ENCODE measurements at places on chromosomes 7 and 10. TPM values are rescaled to one million over a fixed set of nuclear protein-coding genes. Genes with fewer than 3 reads are reported as not detected.

The STEAP4 gene
- polyA plus RNA-seq = not detected

The DNAJB12 gene
- 21.9 TPM for polyA plus RNA-seq

The LRRN3 gene
- polyA plus RNA-seq = 0.16 TPM

The IKZF5 gene
- 16.3 TPM for polyA plus RNA-seq

- no peak for DNase-seq
- H3K27ac ChIP-seq = no peak overlapping the region
- H3K4me1 ChIP-seq = peaks cover 5% of the 10 kb centered on the region
- H3K4me3 ChIP-seq = no peak overlapping the region
- no peaks in the 10 kb centered on the region for H3K36me3 ChIP-seq
These were observed 110.4 kb downstream of the HIPK2 start for GRCh38 chr7:139667377-139667776.

GRCh38 chr10:118983263-118983662 lies 46.3 kb upstream of the NANOS1 start:
- H3K4me1 ChIP-seq = no peaks in the 10 kb centered on the region
- H3K4me3 ChIP-seq = no peak overlapping the region
- DNase-seq = no peak
- H3K27me3 ChIP-seq = peaks cover 9% of the 10 kb centered on the region

GRCh38 chr10:97327348-97328294 lies 6.9 kb downstream of the FRAT2 start:
- peak overlapping the region; percentile 75 for H3K27ac ChIP-seq
- DNase-seq = no peak
- H3K4me1 ChIP-seq = peaks cover 57% of the 10 kb centered on the region
- no peak overlapping the region for H3K4me3 ChIP-seq

- no peaks in the 10 kb centered on the region for H3K36me3 ChIP-seq
- no peak for DNase-seq
- H3K27ac ChIP-seq = no peak overlapping the region
- peaks cover 5% of the 10 kb centered on the region for H3K27me3 ChIP-seq
These were observed 49.8 kb downstream of the STK31 start for GRCh38 chr7:23759671-23760391.

DNA sequence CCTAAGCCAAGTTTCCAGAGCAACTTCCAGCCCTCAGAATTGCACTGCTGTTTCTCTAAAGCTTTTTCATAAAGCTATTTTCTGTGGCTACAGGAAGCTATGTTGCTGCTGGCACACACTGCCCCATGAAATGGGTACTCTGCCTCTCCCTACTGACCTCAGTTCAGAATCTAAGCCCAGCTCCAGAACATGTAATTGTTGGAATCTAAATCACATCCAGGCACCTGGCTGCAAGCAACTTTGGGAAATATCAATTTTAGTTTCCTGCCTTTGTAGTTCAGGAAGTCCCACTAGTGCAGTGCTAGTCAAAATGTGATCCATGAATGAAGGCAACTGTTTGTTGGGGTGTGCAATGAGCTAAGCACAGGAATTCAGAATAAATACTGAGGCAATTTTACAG lies 226.2 kb downstream of the THSD7A start:
- no peaks in the 10 kb centered on the region for H3K36me3 ChIP-seq
- no peak overlapping the region for H3K4me3 ChIP-seq
- H3K27me3 ChIP-seq = no peaks in the 10 kb centered on the region
- no peaks in the 10 kb centered on the region for H3K4me1 ChIP-seq

DNA sequence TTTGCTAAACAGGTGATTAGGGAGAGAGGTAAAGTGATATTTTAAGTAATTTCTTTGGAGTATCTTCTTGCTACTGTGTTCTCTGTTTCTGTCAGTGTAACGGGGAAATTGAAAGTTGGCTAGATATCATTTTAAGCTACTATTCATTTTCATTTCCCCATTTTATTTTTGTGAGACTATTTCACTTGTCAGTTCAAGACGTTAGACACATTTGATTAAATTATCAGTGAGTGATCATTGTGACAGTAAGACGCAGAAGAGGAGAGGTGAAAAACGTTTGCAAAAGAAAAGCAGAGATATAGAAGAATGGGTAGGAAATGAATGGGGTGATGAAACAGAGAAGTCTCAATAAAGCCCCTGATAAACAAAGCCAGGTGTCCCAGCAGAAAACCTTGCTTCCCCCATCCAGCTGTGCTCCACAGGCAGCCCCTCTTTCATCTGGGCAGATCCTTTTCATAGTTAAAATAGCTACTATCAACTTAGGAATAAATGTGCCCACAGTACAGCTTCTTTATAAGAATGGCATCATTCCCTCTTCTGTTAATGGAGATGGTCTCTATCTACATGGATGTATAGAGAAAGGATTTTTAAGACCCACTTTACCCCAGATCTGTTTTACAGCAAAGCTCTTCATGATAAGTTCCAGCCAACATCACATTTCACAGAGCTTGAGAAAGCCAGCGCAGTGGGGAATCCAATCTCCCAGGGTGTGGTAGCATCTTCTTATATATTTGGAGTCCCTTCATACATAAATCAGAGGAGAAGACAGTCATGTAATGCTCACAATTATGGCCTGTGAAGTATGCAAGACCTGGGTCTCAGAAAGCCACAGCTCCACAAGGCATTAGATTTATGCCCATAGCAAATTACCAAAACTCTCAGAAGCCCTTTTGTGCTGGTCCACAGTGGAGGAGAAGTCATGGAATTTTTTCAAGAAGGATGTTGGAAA lies 138.1 kb upstream of the ITGB1 start:
- H3K4me3 ChIP-seq = peak overlapping the region; percentile 63
- H3K4me1 ChIP-seq = peaks cover 45% of the 10 kb centered on the region
- peaks cover 21% of the 10 kb centered on the region for H3K36me3 ChIP-seq

DNA sequence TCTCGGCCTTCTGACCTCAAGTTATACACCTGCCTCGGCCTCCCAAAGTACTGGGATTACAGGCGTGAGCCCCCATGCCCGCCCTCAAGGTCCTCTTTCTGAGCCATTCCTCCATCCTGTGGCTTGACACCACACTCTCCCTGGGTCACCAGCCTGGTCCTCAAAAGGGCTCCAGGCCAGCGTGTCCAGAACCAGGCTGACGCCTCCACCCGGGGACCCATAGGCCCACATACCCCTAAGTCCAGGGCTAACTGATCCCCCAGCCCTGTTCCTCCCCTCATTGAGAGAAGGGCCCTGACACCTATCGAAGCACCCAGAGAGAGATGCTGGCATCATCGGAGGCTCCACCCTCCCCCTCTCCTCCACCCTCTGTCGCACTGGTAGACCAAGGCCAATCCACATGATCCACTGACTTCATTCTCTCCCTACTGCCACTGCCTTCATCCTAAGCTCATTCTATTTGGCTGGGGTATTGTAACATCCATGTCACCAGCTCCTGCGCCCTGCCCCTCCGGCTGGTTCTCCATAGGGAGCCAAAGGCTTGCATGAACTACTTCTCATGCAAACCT lies 46.7 kb downstream of the TMEM270 start:
- no peak overlapping the region for H3K4me3 ChIP-seq
- DNase-seq = no peak
- H3K27ac ChIP-seq = no peak overlapping the region

GRCh38 chr10:71260622-71261325 lies 48.4 kb downstream of the UNC5B start:
- peaks cover 28% of the 10 kb centered on the region for H3K27me3 ChIP-seq
- no peaks in the 10 kb centered on the region for H3K36me3 ChIP-seq
- H3K4me1 ChIP-seq = no peaks in the 10 kb centered on the region
- H3K4me3 ChIP-seq = no peak overlapping the region

DNA sequence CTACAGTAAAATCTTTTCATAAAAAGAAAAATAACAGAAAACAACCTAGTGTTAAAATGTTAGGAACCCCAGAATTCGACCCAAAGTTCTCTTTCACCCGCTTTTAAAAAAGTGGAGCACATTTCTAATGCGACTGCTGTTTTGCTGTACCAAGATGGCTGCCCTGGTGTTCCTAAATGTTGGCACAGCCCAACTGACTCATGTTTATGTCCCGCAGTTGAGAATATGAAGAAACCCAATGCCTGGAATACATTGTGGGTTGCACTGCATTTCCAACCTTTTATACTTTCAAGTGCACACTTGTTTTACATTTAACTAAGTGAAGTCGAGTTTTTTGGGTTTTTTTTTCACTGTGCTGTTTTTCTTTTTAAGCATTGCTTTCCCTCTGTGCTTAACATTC lies 944 bp downstream of the STEAP1B start:
- DNase-seq = no peak
- no peaks in the 10 kb centered on the region for H3K27me3 ChIP-seq
- H3K36me3 ChIP-seq = no peaks in the 10 kb centered on the region
- H3K27ac ChIP-seq = no peak overlapping the region
- no peak overlapping the region for H3K4me3 ChIP-seq

- no peak overlapping the region for H3K4me3 ChIP-seq
- no peaks in the 10 kb centered on the region for H3K27me3 ChIP-seq
- no peak for DNase-seq
- H3K36me3 ChIP-seq = no peaks in the 10 kb centered on the region
- no peak overlapping the region for H3K27ac ChIP-seq
- H3K4me1 ChIP-seq = peaks cover 16% of the 10 kb centered on the region
These were observed 57.6 kb downstream of the VCL start for GRCh38 chr10:74055383-74056049.

DNA sequence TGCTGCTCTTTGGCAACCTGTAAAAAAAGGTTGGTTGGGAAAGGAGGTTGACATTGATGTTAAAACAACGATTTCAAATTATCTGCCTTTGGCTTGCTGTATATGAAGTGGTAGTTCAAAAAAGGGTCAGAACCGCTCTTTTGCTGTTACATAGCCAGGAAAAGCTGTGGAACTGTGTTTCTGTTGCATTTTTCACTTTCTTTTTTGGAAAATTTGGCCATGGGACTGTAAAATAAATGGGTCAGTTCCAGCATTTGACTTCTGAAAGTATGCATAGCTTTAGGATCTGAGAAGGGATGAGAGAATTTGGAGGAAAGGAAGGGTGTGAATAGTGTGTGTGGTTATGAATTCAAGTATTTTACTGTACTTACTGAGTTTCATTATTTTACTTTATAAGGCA lies 7.3 kb downstream of the AUTS2 start:
- peaks cover 3% of the 10 kb centered on the region for H3K4me1 ChIP-seq
- no peak for DNase-seq
- H3K27me3 ChIP-seq = no peaks in the 10 kb centered on the region
- H3K27ac ChIP-seq = no peak overlapping the region
- H3K4me3 ChIP-seq = no peak overlapping the region

DNA sequence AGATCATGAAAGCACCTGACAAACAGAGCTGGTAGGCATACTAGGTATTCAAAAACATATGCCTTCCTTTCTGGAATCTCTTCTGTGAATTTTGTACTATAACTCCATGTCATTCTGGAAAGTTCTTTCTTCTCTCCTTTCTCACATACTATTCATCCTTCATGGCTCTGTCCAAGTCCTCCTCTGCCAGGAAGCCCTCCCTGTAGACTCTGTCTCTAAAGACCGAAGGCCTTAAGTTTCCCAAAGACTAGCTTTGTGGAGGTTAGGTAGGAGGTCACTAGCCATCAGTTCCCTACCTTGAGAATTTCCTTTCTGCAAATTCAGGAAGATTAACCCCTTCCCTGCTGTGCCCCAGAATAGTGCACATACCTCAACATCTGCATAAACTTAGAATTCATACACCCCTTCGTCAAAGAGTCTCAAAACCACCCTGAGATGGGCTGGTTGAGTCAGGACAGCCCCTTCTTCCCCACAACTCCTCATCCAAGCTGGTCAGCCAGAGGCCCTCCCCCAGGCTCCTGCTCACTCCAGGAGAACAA lies 20.6 kb downstream of the SORBS1 start:
- H3K4me1 ChIP-seq = no peaks in the 10 kb centered on the region
- peaks cover 9% of the 10 kb centered on the region for H3K27me3 ChIP-seq
- no peak for DNase-seq
- no peak overlapping the region for H3K4me3 ChIP-seq
- no peaks in the 10 kb centered on the region for H3K36me3 ChIP-seq
- no peak overlapping the region for H3K27ac ChIP-seq

GRCh38 chr10:60353519-60354258 lies 36.0 kb downstream of the ANK3 start:
- H3K4me1 ChIP-seq = peaks cover 33% of the 10 kb centered on the region
- H3K4me3 ChIP-seq = peak overlapping the region; percentile 38
- H3K27ac ChIP-seq = no peak overlapping the region
- DNase-seq = no peak
- H3K27me3 ChIP-seq = no peaks in the 10 kb centered on the region

GRCh38 chr10:98436704-98437103 lies 10.0 kb downstream of the HPS1 start:
- H3K36me3 ChIP-seq = peaks cover 63% of the 10 kb centered on the region
- peak overlapping the region; percentile 60 for H3K27ac ChIP-seq
- H3K27me3 ChIP-seq = no peaks in the 10 kb centered on the region

DNA sequence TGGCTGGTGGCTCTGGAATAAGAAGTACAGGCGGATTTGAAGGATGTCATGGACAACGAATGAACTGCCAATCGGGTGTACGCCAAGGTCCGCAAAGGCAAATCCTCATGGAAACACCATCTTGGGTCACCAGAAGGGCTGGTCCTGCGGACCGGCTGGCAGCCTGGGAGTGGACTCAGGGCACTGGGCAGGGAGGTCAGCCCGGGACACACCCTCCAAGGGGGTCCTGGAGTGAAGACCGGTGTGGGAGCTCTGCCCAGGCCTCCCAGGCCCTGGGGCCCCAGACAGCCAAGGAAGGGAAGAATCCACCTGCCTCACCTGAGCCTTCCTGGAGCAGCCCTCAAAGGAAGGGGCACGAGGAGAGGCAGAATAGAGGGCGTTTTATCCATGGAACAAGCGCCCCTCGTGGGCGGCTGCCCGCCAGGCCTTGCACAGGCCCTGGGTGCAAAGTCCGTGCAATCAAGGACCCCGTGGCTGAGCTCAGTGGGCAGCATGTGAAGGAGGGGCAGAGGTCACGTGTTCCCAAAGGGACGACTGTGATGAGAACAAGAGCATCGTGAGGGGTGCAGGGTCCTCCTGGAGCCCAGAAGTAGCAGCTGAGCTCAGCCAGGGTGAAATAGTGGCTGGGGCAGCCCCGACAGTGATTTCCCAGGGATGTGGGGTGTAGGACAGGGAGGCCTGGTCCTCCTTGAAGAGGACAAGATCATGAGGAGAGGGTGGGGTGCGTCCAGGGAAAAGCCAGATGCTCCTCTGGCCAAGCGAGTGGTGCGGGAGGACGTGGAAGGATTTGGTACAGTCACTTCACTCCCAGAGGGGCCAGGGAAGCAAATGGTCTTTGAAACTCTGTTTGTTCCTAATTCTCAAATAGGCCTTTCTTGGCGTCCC lies 105.2 kb downstream of the TCERG1L start:
- H3K4me3 ChIP-seq = no peak overlapping the region
- peaks cover 4% of the 10 kb centered on the region for H3K27me3 ChIP-seq
- DNase-seq = no peak
- H3K4me1 ChIP-seq = no peaks in the 10 kb centered on the region

- H3K27ac ChIP-seq = no peak overlapping the region
- no peaks in the 10 kb centered on the region for H3K36me3 ChIP-seq
- H3K27me3 ChIP-seq = no peaks in the 10 kb centered on the region
- no peak overlapping the region for H3K4me3 ChIP-seq
- H3K4me1 ChIP-seq = peaks cover 4% of the 10 kb centered on the region
These were observed 59.6 kb upstream of the SP4 start for GRCh38 chr7:21368317-21368716.

GRCh38 chr10:1674501-1674900 lies 62.8 kb downstream of the ADARB2 start:
- no peak for DNase-seq
- peaks cover 8% of the 10 kb centered on the region for H3K36me3 ChIP-seq
- H3K27ac ChIP-seq = no peak overlapping the region
- no peak overlapping the region for H3K4me3 ChIP-seq
